ENCODE measurements at places on chromosomes 16 and 17.

DNA sequence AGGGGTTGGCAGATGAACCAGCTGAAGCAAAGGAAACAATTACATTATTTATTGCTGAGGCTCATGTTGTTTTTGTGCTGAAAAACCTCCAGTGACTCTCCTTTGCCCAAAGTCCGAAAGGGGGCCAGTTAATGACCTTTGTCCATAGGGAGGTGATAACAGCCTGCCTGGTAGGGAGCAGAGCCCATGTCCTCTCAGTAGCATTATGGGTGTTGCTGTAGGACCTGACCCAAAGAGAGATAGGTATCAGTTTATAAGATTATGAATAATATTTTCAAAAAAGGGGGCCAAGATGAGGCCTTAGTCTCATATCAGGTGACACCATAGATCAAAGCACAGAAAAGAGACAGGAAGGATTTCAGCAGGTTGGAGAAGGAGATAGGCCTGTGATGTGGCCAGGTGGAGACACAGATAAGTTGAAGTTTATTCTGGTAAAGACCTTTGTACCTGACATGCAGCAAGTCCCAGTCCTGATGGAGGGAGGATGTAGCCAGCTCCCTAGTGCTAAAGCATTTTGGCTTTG is 55.1 kb downstream of the CENPV start:
- DNase-seq, result no peak

DNA sequence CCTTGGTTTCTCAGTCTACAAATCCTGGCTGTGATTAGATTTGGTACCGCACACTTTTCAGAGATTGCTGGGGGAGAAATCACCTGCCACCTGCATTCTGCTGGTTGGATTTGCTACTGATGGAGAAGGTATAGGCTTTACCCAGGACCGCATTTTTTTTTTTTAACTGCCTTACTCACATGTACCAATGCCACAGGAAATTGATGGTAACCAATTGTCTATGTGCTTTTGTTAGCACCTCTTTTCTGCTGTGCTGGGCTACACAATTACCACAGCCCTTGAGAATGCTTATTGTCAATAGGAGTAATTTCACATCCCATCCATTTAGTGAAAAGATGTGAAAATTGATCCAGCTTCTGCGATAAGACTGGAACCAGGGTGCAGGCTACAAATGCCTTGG is 74.4 kb upstream of the TANC2 start:
- no peak for DNase-seq

DNA sequence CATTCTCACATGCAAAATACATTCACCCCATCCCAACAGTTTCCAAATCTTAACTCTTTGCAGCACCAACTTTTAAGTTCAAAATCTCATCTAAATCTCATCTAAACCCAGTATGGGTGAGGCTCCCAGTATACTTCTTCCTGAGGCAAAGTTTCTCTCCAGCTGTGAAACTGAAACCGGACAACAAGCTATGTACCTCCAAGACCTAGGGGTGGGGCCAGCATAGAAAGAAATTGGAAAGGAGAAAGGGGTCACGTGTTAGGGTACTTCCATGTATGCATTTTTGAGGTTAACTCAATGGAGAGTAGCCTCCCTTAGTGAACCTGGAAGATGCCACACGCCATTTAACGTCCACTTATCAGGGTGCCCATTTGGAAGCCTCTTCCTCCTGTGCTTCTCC is 23.9 kb upstream of the LRRC75A start:
- no peak for DNase-seq

- DNase-seq, result no peak
These were observed 18.2 kb downstream of the LITAFD start for GRCh38 chr16:8900343-8900742.

DNA sequence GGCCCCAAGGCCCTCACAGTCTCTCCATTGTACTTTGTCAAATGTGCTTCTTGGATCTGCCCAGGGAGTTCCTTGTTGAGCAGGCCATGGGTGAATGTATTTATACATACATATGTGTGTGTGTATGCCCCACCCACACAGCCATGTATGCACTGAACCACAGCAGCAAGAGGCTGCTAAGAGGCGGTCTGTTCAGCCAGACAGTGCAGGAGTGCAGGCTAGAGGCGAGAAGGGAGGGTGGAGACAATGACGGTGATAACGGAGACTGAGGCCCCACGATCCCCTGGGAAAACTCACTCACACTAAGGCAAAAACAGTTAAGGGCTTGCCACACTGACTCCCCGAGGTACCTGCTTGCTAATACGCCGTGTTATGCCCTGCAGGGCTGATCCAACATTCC is 151.0 kb upstream of the CDC42EP4 start:
- no peak for DNase-seq

DNA sequence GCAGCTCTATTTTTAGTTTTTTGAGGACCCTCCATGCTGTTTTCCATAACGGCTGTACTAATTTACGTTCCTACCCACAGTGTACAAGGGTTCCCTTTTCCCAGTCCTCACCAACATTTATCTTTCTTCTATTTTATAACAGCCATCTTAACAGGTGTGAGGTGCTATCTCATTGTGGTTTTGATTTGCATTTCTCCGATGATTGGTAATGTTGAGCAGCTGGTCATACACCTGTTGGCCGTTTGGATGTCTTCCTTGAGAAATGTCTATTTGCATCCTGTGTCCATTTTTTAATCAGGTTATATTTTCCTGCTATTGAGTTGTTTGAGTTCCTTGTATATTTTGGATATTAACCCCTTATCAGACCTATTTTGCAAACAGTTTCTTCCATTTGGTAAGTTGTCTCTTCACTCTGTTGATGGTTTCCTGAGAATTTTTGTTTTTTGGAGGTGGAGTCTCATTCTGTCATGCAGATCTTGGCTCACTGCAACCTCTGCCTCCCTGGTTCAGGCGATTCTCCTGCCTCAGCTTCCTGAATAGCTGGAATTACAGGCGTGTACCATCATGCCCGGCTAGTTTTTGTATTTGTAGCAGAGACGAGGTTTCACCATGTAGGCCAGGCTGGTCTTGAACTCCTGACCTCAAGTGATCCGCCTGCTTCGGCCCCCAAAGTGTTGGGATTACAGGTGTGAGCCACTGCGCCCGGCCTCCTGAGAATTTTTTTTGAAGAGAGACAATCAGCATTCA is 279.6 kb downstream of the SNX29 start:
- no peak for DNase-seq

- no peak for DNase-seq
These were observed 18.3 kb downstream of the IL4R start for GRCh38 chr16:27332105-27332504.

GRCh38 chr17:79183043-79183292 is 108.3 kb downstream of the ENGASE start:
- no peak for DNase-seq

GRCh38 chr16:56532714-56533113 is 12.9 kb upstream of the BBS2 start:
- no peak for DNase-seq

GRCh38 chr16:49490321-49490705 is 116.7 kb downstream of the C16orf78 start:
- no peak for DNase-seq

DNA sequence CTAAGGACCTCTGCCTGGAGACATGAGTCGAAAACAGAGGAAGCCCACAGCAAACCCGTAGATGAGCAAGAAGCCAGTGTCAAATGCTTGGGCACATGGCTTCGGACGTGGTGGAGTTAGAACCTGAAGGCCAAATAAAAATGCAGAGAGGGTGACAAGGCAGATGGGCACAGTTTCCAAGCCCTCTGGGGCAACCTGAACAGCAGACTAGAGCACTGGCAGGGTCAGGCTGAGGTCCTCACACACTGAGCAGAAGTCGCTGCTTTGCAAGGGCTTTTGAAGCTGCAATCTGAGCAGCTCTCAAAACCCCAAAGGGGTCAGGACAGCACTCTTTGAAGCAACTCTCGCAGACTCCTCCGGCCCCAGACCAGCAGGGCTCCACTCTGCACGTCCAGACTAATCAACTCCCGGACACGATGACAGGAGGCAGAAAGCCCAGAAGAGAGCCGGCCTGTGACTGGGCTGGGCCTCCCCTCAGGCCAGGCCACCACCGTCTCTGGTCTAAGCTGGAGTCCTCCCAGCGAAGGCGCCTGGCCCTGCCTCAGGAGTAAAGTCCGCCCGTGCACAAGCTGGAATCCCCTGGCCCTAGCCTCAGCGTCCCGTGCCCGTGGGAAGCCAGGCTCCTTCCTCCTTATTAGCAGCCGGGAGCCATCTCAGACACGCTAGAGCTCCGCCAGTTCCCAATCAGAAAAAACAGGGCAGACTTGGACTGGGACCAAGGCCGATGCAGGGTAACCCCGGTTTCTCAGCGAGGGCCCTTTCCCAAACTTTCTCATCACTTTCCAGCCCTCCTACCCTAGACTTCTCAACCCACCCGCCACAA is 924 bp downstream of the SMARCD2 start:
- no peak for DNase-seq

- no peak for DNase-seq
These were observed 8.2 kb upstream of the RPL27 start for GRCh38 chr17:42989726-42990652.

DNA sequence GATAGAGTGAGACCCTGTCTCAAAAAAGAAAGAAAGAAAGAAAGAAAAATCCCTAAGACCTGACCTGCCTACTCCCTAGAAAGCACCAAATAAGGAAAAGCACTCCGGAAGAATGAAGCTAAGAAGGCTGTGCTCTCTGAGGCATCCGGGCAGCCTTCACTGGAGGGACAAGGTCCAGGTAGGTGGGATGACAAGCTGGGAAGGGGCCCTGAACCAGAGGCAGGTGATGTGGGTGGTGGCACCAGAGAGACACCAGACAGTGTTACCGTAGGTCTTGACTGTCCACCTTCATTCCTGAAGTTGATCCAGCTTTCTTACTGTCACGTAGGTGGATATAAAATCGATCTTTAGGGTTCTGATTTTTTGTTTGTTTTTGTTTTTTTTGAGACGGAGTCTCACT is 26.3 kb downstream of the SMTNL2 start:
- no peak for DNase-seq

GRCh38 chr16:54651440-54652195 is 279.0 kb upstream of the IRX5 start:
- no peak for DNase-seq

DNA sequence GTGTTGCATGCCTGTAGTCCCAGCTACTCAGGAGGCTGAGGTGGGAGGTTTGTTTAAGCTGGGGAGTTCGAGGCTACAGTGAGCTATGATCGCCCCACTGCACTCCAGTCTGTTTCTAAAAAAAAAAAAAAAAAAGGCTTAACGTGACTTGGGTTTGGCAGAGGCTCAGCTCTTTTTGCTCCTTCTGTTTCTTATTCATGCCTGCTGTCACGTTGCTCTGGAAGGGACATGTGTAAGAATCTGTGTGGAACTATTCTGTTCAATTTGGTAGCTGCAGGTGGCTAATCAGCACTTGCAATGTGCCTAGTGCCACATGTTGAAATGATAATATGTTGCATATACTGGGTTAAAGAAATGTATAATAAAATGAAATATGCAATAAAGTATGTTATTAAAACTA is 20.9 kb upstream of the SYT17 start:
- DNase-seq, result no peak

DNA sequence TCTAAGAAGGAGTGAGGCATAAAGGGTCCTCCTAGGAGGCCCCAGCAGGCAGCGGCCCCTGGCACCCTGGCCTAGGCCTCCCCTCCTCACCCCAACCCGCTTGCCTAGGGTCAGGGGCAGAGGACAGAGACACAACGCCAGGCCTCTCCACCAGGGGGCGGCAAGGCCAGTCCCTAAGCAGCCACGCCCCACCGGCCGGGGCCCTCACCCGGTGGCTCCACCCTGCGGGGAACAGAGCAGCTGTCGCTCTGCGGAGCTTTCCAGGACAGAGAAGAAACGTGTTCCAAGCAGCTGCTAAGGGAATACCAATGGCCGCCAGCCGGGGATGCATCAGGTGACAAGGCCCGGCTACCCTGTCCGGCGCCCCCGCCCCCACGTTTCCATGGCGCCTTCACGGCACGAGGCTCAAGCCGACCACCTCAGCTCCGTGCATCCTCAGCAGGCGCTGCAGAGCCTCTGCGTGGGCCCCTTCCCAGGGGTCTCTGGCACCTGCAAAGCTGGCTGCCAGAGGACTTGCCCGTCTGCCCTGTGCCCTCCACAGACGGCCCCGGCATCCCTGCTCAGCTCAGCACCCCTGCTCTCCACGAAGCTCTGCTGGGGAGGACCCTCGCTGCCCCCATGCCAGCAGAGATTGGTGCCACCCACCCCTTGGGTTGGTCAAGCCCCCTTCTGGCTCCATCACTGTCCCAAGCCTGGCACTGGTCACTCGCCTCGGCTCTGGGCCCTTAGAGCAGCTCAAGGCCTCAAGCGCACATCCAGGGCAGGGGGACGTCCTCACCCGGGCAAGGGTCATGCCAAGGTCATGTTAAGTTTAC is 5.6 kb downstream of the ZNF598 start:
- peak; percentile 83 for DNase-seq

DNA sequence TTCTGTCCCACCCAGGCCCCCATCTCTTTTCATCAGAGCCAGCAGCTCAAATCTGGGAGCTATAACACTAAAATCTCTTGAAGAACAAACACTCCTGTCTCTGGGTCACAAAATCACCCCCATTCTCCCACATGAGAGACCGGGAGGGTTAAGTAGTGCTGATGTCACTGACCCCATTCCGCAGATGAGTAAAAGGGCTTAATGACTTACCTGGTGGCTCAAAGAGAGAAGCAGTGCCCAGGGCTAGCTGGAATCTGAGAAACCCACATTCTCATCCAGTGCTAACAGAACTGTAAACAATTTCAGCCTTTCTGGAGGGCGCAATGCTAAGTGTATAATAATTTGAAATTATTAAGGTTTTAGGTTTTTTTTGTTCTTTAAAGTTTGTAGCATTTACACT is 26.3 kb upstream of the LHX1 start:
- DNase-seq, result no peak

DNA sequence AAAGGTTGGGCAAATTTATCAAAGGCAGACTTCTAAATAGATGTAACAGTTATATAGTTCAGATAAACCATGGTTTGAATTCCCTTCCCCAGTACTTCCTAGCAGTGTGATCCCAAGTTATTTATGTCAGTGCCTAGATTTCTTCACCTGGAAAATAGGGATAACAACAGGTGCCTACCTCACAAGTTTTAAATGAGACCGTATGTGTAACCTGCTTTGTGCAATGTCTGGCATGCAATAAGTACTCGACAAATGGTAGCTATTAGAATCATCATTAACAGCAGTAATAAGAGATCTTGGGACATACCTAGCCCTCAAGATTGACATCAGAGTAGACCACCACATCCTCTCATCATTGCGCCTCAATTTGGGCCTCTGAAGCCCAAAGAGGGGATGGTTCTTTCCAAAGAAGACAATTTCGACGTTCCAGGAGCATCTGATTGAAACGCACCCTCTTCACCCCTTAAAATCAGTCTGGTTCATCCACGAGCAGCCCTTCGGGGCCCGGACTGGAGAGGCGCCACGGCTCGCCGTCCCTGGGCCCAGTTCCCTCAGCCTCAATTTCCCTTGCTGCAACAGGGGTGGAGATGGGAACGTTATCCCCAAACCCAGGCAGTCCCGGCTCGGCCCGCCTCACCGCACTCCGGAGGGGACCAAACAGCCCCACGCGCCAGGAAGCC is 541 bp downstream of the ACACA start:
- no peak for DNase-seq

- DNase-seq, result no peak
These were observed 24.2 kb downstream of the XPO6 start for GRCh38 chr16:28187595-28188004.

All from activated CD4-positive, CD25-positive, alpha-beta regulatory T cell (primary cell).